ENCODE measurements at places on chromosomes 7 and 10.

- DNase-seq: no peak
Observed at GRCh38 chr7:50479743-50480517, 29.8 kb upstream of the FIGNL1 start.

GRCh38 chr10:33026422-33026821, 68.4 kb upstream of the ITGB1 start:
- no peak for DNase-seq

DNA sequence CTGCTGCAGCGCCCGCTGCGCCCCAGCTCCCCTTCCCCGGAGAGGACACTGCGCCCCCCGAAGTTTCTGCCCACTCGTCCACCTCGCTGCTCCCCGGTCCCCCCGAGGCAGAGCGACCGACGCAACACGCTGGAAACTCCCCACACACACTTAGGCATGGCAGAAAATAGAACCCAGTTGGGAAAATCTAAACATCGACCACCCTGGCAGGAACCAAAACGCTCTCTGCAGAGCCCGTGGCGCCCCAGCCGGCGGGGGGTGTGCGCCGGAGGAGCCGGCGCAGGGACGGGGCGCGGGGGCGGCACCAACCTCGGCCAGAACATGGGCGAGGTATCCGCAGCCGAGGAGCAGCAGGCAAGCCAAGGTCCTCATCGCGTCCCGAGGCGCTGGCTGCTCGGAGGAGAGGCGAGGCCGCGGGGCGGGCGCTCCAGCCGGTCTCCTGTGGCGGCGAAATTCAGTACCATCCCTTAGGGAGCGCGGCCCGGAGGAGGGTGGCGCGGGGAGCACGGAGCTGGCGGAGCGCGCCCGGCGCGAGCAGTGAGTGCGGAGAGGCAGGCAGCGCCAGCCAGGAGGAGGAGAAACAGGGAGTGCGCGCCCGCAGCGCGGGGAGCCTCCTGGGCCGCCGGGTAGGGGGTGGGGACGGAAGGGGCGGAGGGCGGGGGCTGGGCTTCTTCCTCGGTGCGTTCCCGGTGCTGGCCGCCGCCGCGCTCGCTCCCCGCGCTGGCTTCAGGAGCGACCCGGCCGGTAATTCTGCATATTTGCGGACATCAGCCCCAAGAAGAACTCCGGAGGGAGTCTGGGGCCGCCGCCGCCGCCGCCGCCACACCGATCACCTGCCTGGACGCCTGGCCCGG, 789 bp downstream of the PDGFA start:
- DNase-seq: no peak

DNA sequence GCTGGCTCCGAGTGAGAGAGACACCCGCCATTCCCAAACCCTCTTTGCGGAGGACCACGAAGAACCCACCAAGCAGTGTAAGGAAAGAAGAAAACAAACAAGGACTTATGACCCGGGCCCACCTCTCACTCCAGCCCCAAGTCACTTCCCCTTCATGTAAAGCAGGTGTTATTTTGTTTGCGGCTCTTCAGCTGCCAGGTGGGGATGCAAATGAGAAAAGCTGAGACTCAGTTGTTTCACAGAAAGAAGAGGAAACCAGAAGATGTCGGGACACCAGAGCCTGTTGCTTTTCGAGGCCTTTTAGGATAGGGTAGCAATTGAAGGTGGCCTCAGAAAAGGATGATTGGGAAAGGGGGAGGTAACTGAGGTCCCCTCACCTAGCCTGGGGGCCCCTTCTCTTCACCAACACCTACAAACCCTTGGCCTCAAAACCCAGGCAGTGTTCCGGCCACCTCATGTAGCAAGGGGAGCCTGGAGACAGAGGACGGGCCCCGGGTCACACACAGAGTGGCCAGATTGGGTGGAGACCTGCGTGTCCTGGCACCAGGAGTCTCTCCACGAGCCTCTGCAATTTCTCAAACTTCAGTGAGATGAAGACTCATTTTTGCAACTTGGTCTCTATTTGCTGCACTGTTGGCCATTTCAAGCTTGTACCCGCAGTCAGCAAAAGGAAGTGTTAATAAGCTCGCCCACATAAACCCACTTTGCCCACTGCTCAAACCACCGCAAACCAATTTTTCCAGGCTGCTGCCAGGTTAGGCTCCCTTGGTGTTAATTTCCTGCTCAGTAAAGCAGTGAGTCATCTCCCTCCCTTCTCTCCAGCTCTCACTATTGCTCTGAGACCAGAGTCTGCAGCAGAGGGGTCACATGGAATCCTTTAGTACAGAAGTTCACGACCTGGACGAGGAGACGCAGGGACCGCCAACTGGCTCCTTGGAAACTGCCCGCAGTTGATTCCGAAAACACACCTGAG, 45.5 kb downstream of the AOC1 start:
- no peak for DNase-seq

DNA sequence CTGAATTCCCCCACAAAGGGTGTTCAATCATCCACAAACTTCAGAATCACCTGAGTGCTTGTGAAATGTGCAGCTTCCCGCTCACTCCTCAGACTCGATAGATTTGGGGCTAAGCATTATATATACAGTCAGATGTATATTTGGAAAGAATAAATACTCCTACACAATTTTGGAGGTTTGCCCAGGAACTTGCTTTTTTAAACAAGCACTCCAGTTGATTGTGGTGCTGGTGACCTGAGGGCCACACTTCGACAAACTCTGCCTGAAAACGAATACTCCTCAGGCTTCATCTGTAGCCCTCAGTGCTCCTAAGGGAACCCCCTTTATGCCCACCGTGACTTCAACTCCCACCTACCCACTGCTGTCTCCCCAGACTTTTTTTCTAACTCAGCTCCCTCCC, 211.6 kb downstream of the INHBA start:
- no peak for DNase-seq

DNA sequence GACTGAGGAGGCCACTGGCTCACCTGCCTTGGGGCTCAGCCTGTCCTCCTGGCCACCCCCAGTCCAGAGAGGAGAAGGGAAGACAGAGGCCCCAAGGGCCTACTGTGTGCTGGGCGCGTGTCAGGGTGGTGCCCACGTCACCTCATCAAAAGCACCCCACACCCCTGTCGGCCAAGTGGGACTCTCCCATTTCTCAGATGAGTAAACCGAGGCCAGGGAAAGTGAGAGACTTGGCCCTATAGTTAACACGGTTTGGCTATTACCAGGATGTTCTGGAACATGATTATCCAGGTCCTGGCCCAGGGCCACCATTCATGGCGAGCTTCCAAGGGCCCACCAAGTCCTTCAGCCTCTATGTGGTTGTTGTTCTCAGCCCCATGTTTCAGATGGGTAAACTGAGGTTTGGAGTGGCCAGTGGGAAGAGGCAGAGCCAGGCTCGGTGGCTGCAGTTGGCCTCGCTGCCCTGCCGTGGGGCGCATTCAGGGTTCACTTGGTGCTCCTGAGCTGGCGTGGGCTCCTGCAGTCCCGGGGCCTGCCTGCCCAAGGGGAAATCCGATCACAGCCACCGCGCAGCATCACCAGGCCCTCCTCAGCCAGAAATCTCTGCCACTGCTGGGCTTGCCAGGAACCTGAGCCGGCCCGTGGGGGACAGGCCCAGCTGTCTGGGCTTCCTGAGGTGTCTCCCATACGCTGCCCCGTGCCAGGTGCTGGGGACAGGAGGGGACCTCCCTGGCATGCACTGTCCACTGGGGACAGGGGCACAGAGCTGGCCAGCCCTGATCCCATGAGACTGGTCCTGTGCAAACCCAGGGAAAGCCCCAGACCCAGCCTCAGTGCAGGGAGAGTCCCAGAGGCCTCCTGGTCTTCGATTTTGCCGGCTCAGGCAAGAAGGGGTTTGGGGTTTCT, 117.7 kb upstream of the TNRC18 start:
- DNase-seq: no peak

DNA sequence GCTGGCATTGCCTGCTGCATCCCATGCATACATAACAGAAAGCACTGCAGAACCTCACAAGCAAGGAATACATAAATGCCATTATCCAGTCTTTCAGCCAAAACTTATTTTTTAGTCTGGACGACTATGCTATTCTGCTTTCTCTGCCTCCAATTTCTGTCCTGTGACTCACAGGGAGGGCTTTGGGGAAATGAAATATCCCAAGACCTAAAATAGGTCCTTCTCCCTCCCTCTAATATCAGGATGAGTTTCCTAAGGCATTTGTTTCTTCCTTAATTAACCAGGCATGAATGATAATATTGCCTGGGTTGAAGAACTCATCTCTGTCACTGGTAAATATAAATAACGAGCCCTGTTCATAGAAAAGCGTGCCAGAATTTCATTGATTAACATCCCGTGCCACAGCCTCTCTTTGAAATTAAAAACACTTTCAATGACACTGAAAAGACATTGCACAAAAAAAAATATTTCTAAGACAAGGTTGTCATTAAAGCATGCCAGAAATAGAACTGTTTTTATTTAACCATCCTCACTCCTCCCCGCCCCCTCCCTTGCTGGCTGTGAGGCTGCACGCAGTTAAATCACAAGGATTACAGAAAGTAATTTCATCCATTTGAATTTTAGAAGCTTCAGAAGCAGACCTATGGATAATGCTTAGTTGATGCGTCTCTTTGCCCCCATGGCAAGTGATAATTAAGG, 103.0 kb upstream of the ANKRD1 start:
- DNase-seq: no peak

- DNase-seq: no peak
Observed at GRCh38 chr7:90239625-90240228, 5.2 kb upstream of the CFAP69 start.

DNA sequence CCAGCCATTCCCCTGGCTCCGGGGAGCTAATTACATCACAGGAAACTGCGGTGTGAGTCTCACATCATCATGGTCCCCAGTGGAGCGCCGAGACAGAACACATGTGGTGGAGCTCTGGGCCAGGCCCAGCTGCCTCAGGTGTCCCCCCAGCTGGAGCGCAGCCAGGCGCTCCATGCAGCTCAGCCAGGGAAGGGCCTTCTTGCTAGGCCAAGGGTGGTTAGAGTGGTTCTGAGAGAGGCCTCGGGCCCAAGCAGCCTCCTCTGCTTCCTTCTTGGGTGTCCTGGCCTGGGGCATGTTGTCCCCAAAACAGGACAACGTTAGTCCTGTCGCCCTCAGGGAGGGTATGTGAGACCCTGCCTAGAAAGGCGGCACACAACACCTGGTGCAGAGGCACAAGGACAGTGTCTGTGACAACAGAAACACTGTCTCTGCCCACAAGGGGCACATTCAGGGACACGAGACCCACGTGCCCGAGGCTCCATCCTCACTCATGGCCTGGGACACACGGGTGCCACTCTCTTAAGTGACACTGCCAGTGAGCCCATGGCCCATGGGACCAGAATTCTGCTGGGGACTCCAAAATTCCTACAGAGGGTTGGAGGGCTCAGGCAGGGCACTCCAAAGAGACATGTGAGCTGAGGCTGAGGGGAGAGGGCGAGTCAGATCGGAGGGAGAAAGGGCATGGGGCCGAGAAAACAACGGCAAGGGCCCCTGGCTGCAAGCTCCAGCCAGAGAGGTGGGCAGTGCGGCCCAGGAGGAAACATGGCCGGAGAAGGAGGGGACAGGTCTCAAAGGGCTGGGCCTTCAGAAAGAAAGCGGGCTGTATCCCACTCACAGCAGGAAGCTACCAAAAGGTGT, 37.0 kb upstream of the RET start:
- DNase-seq: no peak

DNA sequence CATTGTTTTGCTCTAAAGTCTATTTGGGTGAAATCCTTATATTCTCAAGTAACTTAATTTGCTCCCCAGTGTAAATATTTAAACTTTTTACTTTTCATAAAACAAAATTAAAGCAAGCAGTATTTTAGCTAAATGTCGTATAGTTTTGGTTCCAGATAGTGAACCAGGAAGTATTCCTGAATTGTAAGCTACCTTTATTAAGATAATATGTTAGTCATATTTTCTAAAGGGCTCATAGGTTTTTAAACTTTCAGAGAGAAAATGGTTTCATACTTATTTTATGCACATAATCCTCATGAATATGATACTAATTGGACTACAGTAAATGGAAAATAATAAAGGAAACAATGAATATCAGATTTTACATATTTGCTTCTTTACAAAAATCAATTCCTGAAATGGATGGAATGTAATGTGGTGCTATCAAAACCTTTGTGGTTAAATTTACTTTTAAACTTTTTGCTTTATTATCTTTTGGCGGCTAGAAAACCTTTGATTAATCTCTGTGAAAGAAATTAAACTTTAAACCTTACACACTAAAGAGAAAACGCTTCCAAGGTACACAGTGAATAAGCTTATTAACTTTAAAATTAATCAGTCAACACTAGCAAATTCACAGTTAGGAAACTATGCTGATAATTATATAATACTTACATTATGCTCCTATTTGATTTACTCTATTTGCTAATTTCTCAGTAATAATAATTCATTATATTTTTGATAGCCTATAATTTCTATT, 76.6 kb upstream of the RHOBTB1 start:
- no peak for DNase-seq

- no peak for DNase-seq
Observed at GRCh38 chr7:149458235-149458634, 2.6 kb downstream of the ZNF777 start.

- no peak for DNase-seq
Observed at GRCh38 chr7:116522247-116522646, 2.6 kb upstream of the CAV1 start.

- DNase-seq: no peak
Observed at GRCh38 chr7:54615537-54615936, 73.4 kb downstream of the VSTM2A start.

- no peak for DNase-seq
Observed at GRCh38 chr7:91636129-91636724, 244.3 kb downstream of the MTERF1 start.

DNA sequence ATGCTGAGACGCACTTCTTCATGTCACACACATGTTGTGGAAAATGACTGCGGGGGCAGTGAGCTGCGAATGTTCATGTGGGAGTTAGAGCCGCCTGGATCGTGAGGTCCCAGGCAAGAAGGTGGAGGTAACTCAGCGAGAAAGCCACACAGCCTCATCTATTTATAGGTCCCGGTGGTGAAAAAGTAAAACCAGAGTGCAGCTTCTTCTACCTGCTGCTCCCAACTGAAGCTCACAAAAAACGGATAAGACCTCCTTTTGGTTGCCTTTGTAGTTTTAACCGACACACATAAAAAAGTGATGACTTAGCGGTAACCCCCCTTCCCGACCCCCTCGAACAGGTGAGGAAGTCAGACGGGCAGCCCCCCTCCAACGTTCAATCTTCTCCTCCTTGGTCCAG, 276.9 kb downstream of the GATA3 start:
- DNase-seq: no peak

GRCh38 chr10:11631890-11632587, 20.6 kb upstream of the USP6NL start:
- no peak for DNase-seq
